Daoy (cell line): ENCODE measurements at places on chromosomes 11 and 22.
A peak's percentile ranks its signal among the peaks of the same experiment; 100 is the strongest.

DNA sequence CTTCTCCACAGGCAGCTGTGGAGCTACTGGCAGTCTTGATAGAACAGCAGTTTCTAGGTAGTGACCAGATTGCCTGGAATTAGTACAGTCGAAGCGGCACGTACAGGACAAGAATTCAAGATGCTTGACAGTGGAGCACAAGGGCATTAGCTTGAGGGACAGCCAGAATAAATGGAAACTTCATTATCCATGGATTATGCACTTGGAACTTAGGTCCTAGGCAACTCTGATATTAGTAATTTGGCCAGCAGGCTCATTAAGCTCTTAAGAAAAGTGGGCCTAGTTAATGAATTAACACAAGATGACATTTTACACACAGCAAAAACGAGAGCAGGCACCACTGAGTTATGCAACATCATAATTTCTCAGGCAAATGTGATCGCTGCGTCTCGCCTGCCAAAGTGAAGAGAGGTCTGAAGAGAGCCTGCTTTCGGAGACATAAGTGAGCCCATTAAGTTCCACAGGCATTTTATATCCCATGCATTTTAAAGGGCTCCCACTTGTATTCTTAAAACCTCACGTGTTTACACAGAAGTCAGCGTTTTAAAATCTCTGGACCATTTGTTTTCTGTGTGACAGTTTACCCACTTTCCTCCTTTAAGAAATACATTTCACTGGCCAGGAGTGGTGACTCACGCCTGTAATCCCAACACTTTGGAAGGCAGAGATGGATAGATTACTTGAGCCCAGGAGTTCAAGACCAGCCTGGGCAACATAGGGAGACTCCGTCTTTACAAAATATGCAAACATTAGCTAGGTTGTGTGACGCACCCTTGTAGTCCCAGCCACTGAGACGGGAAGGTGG lies 66.2 kb downstream of the COMMD9 start:
- DNase-seq: no peak

DNA sequence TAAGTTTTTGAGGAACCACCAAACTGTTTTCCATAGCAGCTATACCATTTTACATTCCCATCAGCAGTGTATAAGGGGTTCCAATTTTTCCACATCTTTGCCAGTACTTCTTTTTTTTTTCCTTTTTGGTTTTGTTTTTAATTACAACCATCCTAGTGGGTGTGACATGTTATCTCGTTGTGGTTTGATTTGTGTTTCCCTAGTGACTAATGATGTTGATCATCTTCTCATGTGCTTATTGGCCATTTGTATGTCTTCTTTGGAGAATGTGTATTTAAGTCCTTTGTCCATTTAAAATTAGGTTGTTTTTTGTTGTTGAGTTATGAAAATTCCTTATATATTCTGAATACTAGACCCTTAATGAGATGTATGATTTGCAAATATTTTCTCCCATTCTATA lies 59.3 kb downstream of the STIM1 start:
- peak; percentile 11 for DNase-seq

DNA sequence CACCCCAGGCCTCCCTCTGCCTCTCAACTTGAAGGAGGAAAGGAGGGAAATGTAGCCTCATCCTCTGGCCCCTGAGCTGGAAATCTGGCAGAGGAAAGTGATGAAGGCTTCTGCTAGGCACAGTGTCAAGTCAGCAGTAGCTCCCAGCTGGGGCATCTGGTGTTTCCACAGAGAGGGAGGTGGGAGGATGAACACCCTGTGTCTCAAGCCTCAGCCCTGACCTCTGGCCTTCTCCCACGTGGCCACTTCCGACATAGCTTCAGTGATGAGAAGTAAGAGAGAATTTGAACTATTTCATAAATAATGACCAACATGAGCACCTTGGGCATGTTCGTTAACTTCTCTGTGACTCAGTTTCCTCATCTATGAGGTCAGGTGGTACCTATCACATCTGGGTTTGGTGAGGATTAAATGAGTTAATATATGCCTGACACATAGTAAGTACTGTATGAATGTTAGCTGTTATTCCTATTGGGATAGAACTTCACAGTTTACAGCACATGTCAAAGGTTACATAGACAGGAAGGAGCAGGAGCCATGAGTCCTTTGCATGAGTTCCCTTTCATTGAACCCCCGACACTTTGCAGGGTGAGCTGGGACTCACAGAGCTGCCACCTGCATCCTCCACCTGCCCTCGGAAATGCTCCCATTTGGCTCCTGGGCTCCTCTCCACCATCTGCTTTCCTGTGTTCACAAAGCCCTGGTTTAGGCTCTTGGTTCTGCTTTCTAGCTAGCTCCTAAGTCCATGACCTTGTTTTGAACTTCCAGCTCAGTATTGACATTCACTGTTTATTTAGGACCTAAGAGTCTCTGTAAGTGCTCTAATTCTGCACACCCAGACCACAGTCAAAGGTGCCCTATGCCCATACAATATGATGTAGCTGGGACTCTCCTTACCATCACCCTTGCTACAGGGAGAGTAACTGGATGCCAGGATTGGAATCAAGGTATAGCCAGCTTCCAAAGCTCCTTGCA lies 61.7 kb downstream of the CSNK2A3 start:
- DNase-seq: no peak

GRCh38 chr11:69352715-69353319 lies 58.9 kb downstream of the MYEOV start:
- peak; percentile 92 for DNase-seq

DNA sequence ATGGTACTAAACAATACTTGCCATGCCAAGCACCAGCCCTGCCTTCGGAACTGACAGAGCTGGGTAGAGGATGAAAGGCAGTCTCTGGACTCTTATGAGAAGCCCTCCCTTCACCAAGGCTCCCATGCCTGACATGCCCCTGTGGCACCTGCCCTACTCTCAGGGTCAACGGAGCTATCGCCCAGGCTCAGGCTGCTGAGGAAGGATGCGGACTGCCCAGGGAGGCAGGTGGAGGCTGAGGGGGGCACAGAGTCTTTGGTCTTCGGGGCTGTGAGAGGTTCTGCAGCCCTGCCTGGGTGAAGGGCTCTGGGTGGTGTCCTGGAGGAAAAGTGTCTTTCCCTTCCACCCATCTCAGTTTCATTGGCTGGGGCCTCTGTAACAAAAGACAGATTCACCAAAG lies 290.8 kb upstream of the B3GAT1 start:
- no peak for DNase-seq

GRCh38 chr11:16814410-16815046 lies 76.1 kb downstream of the C11orf58 start:
- DNase-seq: no peak

DNA sequence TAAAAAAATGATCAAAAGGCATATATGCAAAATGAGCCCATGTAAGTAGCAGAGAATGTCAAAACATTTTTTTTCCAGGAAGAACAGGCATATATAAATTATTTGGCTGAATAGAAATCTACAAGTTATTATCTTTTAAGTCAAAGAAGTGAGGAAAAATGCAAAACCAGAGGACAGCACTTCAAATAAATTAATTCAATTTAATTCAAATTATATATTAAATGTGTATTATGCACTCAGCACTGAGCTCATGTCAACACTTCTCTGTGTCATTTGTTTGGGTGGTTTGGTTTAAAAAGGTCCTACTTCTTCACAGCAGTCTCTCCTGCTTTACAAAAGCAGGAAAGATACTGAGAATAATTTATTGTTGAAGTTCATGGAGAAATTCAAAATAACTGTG lies 41.9 kb upstream of the PDGFD start:
- DNase-seq: no peak

GRCh38 chr22:49017482-49018329 lies 810.0 kb downstream of the BRD1 start:
- DNase-seq: no peak

DNA sequence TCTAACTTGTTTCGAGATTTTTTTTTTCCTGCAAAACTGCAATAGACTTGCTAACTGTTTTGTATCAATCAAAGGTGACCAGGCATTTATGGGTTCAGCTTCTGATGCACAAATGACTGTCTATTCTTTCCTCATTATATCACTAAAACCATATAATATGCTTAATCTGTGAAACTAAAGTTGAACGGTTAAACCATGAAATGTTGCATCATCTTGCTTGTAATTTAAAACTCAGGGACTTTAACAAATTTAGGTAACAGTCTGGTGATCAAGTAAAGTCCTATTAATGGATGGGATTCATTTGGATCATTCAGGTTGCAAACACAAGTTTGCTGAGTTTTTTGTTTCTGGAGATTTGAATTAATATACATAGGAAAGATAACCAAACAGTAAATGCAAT lies 232.0 kb upstream of the LUZP2 start:
- no peak for DNase-seq

GRCh38 chr11:1126491-1126926 lies 31.2 kb upstream of the MUC5AC start:
- no peak for DNase-seq

GRCh38 chr22:39907047-39907446 lies 6.2 kb downstream of the GRAP2 start:
- no peak for DNase-seq

DNA sequence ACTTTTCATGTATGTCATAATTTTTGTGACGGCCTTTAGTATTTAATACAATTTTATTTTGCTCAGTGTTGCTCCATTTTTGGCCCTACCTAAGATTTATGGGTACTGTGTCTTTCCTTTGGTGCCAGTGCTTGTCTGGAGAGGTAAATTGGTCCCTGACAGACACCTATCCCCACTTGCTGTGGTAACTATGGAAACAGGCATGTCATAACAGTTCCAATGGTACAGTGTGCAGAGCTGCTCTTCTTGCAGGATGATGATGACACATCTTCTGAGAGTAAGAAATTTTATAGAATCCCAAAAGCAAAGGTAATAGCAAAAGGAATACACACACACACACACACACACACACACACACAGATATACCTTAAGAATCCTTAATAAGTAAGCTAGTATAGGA lies 118.5 kb downstream of the ELP4 start:
- no peak for DNase-seq

DNA sequence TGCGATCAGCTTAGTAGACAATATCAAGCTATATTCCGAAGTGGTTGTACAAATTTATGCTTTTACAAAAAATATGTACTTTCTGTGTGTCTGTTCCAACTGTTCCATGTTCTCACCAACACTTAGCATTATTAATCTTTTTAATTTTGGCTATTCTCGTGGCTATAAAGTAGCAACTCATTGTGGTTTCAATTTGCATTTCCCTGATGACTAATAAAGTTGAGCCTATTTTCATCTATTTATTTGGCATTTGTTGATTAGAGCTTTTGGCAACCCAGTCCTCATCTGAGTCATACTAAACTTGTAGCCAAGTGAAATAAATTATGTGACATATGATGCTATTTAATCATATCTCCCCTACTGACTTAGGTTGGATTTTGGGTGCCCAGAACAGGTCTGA lies 115.9 kb downstream of the FBXO7 start:
- peak; percentile 51 for DNase-seq

DNA sequence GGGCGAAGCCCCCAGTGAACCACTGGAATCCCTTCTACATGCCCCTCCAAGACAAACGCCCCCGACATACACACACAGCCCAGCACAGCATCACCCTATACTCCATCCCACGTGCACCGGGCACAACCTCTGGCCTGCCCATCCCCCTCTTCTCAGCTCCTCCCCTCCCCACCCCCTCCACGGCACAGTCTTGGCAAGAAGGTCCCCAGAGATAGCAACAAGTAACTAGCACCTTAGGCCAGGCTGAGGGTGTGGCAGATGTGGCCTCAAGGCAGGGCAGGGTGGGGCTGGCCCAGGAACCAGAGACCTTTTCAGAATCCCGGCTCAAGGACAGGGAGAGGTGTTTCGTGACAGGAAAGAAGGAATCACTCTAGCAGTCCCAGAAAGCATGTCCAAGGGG lies 54.3 kb downstream of the CYTH4 start:
- DNase-seq: no peak
